ENCODE measurements at places on chromosomes 12 and 14.

GRCh38 chr14:99202516-99202915 lies 69.5 kb downstream of the BCL11B start:
- DNase-seq: no peak

- no peak for DNase-seq
These were observed 85.6 kb downstream of the DICER1 start for GRCh38 chr14:95071649-95072280.

GRCh38 chr12:106954462-106955376 lies 988 bp upstream of the TMEM263 start:
- DNase-seq: no peak

DNA sequence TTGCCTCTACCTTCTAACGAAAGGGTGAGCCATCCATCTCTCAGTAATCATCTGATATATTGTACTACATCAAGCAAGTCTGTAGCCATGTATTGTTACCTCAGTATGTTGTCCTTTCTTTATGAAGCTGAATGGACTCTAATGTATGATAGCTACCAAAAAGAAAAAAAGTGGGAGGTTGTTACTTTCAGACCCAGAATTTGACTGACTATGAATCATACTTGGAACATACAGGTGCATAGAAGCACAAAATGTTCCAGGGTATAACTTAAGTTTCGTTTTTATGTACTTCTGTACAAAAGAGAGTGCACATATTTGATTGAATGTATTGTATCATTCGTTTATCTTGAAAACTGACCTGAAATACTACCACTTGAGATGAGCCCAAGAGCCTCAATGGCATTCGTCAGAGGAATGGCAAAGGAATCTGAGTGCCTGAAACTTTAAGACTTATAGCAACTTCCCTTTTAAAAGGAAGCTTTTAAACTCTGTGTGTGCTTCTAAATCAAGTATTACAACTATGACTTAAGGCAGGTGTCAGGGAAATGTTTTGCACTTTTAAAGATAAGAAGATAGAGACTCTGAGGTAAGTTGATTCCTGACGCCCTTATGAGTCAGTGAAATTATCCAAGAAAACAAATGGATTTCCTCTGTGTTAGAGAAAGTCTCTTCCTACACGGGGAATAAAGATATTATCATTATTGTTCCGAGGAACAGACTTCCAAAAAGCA lies 951.5 kb downstream of the GALC start:
- no peak for DNase-seq

GRCh38 chr12:9856894-9857293 lies 12.3 kb downstream of the CLEC2B start:
- DNase-seq: no peak

- no peak for DNase-seq
These were observed 59.3 kb upstream of the VASH1 start for GRCh38 chr14:76701981-76702380.

GRCh38 chr12:47166365-47166764 lies 86.6 kb upstream of the AMIGO2 start:
- no peak for DNase-seq

DNA sequence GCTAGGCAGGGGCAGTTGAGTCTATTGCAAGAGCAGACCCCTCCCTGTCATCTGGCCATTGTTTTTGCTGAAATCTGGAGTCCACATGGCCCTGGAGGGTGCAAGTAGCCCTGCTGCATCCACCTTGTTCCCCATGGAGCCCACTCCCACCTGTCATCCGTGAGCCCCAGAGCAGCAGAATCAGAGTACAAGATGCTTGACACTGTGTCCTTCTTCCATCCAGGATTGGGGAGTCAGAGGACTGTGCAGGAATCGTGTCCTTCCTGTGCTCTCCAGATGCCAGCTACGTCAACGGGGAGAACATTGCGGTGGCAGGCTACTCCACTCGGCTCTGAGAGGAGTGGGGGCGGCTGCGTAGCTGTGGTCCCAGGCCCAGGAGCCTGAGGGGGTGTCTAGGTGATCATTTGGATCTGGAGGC lies 8.8 kb downstream of the DHRS2 start:
- DNase-seq: no peak

- peak; percentile 49 for DNase-seq
These were observed 199.9 kb upstream of the FOXN3 start for GRCh38 chr14:89616852-89617341.

DNA sequence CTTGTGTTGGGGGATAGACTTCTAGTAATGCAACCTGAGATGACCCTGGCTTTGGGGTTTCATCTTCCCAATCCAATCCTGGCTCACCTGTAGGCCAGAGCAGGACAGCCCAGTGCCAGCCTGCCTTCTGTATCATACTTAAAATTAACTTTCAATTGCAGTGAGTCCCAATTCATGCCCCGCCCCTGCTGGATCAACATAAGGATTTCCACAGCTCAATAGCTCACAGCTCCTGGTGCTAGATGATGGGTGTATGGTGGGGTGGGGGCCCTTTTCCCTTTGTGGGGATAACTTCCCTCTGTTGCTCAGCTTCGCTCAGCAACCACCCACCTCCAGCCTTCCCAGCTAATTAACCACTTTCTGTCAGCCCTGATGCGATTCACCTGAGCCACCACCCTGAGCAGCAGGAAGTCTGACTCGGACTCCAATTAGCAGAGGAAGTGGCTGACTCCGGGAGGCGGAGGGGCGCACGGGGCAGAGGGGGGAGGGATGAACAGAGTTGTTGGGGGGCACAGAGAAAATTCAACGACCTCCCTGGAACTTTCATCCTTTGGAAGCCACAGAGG lies 24.3 kb upstream of the CHGA start:
- peak; percentile 11 for DNase-seq

DNA sequence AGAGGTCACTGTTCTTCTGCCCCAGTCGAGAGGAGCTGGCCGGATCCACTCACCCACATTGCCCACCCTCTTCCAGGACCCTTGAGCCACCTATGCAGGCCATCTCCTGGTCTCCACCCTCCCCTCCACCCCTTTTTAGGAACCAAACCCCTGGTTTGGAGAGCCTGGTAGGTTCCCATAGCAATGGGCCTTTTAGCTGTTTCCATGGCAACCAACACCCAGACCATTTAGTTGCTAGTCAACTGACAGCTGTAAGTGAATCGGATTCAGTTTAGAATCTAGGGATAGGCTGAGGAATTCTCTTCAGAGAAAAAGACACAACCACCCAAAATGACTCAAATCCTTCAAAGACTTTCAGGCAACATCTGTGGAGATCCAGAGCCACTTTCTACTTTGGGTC lies 16.5 kb downstream of the NPC2 start:
- no peak for DNase-seq

DNA sequence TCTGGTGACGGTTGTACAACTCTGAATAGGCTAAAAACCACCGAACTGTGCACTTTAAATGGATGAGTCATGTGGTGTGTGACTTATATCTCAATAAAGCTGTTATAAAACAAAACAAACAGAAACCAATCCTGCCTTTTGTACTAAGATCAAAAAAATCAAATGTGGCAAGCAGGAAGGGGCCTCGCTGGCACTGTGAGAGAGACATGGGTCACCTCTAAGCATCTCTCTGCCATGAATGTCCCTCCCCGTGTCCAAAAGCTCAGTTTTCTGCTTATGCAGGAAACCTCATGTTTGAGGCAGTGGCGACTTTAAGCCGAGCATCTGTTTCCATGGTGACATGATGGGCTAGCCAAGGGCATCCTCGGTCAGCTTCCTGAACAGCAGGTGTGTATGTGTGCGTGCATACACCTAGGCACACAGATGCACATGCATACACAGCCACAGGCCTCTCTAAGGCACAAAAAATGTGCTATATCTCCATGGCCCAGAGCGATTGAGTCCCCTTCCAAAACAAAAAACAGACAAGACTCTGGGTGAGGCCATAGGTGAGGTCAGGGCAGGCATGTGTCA lies 44.4 kb downstream of the ARL6IP4 start:
- peak; percentile 44 for DNase-seq

GRCh38 chr14:87255058-87255457 lies 737.9 kb downstream of the GALC start:
- DNase-seq: no peak

GRCh38 chr12:117403586-117404139 lies 42.2 kb upstream of the NOS1 start:
- DNase-seq: no peak

DNA sequence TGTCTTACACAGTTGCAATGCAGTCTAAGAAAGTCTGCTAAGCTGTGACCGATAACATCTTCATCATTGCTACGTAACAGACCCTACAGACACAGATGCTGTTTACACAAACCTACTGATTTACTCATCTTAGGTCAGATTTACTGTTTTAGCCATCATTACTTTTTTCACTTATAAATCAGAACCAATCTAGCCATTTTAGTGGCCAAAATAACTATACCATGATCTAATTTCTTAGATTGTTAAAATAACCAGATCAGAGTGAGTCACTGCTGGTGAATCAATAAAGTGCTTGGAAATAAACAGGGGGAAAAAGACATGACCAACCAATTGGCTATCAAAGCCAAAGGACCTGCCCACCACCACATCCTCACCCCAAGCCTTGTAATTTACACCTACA lies 57.0 kb upstream of the FOXN3 start:
- DNase-seq: no peak

GRCh38 chr14:72433511-72433910 lies 460.4 kb downstream of the DPF3 start:
- no peak for DNase-seq

DNA sequence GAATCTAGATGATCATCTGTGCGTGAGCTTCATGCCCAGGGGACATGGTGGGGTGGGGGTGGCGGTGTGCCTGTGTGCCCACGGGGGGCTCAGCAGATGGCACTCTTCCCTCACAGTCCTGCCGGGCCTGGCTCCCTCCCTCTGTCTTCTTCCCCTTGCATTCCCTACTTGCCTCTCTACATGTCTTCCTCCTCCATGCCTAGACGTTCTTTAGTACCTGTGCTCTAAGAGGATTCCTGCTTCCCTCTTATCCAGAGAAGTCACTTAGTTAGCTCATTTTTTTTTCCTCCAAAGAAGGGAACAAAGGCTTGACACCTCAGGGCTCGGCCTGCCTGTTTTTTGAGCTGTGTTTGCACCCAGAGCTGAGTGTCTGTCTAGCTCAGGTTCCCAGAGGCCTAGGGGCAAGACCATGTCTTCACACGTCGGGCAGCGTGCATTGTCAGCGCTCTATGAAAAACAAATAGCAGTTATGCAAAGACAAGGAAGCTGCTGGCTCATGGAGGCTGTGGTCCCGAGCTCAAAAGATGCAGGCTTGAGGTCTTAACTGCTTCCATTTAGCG lies 48.8 kb downstream of the NINJ2 start:
- DNase-seq: peak; percentile 50

- no peak for DNase-seq
These were observed 10.6 kb downstream of the FAR2 start for GRCh38 chr12:29159661-29160060.

DNA sequence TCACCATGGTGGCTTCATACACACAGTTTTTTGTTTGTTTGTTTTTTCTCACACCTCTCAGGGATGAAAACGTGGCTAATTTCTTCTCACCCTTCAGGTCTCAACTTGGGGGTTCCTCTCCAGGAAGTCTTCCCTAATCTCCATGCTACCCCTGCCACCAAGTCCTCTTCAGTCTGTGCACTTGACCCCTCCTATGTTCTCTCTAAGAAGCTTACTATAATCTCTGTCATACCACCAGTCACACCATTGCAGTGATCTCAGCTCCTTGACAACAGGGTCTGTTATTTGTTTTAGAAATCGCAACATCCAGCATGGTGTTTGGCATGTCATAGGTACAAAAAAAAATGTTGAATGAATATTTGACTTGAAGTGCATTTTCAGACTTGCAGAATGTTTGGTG lies 83.4 kb downstream of the PRORP start:
- DNase-seq: no peak

DNA sequence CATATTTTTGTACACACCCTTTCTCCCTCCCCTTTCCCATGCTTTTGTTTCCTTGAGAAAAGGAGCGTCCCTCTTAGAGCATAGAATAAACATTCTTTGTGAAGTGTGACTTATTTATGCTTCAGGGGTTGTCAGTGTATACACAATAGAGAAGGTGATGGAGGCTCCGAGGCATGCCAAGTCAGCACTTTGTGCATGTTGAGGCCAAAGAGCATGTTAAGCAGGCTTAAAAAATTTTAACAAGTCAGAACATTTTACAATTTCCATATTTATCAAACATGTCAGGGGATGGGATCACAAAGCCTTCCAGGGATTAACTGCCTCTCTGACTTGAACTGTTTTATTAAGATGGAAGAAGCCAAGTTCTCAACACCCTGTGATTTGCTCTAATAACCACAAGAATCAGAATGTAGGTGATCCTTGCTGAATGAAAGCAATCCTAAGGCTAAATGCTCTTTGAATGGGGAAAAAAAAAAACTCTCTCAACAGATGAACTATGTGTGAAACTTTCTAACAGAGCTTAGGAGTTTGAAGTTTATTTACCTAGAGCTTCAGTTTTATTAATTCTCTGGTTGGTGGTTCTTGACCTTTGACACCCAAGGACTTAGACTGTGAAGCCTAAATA lies 223.1 kb downstream of the RAD51B start:
- DNase-seq: no peak

DNA sequence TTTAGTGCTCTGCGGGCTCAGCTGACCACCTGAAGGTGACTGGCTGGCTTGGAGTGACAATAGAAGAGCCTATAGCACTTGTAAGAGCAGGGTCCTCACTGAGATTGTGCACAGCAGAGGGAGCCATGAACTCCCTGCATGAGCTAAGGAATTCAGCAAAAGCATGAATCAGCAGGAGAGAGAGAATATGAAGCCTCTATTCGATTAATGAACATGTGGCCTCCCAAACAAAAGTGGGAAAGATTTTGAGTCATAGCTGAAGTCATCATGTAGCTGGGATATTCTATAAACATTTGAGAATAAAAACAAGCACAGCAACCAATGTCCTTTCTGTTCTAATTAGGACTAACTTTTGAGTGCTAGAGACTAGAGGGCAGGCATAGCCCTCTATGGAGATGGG lies 626.6 kb downstream of the DIO2 start:
- no peak for DNase-seq

GRCh38 chr14:90795744-90796143 lies 20.5 kb downstream of the TTC7B start:
- DNase-seq: no peak

DNA sequence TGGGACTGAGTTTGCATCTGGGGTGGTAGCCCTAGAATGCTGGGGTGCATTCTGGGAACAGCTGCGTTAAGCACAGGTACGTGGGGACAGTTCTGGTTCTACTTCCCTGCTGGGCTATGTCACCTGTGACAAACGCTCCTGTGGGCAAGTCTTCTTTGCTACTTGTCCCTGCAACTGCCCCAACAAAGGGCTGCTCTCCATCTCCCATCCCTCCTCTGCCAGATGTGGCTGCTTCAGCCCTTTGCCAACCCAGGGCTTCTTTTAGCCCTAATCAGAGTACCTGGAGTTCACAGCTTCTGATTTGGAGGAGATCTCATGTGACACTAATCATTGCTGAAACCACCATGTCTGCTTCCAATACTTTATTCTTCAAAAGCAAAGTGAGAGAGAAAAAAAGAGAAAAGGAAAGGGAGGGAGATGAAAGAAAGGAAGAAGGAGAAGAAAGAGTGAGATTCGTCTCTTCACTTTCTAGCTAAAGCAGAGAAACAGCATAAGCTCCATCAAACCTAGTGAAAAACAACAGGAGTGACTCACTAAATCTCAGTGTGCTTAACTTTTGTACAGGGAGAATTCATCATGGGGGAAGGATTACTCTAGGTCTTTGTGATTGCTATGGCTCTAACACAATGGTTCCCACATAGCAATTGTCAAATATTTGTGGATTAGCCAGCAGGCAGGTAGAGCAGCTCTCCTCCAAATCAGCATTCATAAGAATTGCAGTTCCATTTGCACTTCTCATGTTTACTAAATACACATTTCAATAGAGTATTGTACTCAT lies 174.8 kb downstream of the LRIG3 start:
- DNase-seq: no peak

GRCh38 chr12:6818222-6818621 lies 3.4 kb upstream of the GPR162 start:
- DNase-seq: no peak
